ENCODE measurements at places on chromosomes 6 and 20.

- DNase-seq: no peak
Observed at GRCh38 chr6:37711331-37712241, 13.9 kb upstream of the MDGA1 start.

GRCh38 chr6:23681743-23682142, 444.3 kb upstream of the NRSN1 start:
- no peak for DNase-seq

DNA sequence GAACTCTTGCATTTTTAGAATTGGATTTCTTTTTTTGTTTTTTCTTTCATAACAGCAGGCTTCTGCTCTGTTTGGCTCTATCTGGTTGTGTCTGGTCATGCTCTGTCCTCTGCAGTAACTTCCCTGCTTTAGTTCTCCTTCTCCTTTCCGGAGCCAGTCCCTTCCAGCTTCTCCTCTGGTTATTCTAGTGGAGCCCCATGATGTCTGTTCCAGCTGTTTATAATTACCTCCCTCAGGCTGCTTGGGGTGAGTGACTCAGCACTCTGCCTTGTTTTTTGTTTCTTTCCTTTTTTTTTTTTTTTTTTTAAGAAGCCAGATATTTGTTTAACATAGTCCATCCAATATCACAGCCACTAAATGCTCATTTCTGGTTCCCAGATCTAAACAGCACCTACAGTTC, 409.6 kb downstream of the MAFB start:
- no peak for DNase-seq

DNA sequence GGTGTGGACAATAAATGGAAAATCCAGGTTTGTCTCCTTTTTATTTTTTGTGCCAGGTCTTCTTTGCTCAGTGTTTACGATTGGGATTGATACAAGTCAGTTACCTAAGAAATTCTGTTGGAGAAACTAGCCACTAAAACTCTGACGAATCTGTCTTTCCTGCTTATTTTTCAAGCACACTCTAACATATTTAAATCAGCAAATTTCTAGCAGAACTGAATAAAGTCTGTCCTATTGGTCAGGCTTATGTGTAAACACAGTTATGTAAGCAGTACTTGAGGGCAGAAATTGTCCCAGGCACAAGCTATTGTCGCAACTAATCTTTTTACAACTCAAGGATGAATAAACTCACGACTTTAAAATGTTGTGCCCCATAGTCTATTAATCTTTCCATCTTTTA, 12.1 kb upstream of the EXOC2 start:
- no peak for DNase-seq

DNA sequence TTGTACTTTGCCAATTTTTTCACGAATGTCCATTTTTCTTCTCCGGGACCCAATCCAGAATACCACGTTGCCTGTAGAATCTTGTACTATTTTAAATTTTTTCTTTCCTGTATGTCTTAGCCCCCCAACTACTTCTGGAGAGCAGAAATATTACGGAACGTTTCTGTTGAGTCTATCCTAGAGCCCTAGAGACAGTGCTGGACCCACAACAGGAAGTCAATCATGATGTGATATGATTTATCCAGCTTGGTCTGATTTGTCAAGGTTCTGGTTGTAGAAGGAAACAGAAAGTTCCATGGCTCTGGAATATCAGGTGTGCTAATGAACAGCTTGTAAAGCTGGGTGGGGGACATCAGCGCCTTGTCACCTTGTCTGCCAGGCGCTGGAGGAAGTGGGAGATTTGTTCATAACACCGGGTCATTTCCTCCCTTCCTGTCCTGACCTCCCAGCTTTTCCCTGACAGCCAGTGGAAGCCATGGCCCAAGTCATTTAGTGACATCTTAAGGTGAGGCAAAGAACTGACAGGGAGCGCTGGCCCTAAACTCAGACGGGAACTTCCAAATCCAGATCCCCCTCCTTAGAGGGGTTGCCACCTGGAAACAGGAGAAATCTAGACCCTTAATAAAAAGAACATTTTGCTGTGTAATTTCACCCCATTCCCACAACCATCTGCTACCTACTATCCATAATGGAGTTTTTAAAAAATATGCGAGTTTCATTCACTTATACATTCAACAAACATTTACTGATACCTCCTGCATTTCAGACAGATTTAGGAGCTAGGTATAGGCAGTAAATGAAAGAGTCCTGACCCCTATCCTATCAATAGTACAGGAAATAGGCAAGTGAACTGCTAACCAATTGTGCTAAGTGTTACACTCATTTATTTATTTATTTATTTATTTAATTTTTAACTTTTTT, 130.5 kb downstream of the ZFP64 start:
- no peak for DNase-seq

GRCh38 chr6:43887340-43887858, 117.4 kb downstream of the VEGFA start:
- DNase-seq: no peak

- no peak for DNase-seq
Observed at GRCh38 chr6:31299511-31299910, 27.6 kb upstream of the HLA-C start.

GRCh38 chr6:169441292-169441691, 187.6 kb upstream of the THBS2 start:
- no peak for DNase-seq

GRCh38 chr6:35298625-35299140, 1.1 kb downstream of the DEF6 start:
- no peak for DNase-seq

DNA sequence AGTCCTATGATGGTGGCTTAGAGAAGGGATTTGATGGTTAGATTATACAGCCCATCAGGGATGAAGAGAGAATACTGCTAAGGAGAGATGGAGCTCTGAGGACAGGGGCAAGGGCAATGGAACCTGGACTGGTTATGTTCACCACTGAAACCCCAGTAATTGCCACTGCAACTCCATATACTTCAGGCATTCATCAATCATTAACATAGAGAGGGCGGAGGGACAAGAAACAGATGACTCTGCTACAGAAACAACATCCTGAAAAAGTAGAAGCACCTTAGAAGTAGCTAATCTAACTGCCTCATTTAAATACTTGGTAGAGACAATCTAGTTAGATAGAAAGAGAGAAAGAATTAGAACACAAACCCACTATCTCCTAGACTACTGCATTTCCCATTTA, 89.8 kb downstream of the MDN1 start:
- DNase-seq: no peak

- no peak for DNase-seq
Observed at GRCh38 chr6:139640448-139640847, 266.0 kb upstream of the CITED2 start.

DNA sequence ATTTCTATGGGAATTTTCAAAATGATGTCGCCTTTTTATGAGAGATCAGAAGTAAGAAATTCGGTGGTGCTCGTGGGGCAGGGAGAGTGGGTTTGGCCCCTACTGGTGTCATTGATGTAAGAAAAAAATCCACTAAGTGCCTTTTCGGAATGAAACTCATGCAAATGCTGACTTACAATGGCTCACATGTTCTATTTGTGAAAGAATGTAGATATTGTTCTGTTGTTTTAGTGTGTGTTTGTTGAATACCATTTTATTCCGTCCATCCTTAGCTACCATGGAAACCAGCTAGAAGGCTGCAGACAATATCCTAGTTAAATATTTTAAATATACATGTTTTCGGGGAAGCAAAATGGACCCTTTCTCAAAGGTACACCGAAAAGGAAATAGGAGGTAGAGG, 304.9 kb downstream of the TAF4 start:
- DNase-seq: no peak

DNA sequence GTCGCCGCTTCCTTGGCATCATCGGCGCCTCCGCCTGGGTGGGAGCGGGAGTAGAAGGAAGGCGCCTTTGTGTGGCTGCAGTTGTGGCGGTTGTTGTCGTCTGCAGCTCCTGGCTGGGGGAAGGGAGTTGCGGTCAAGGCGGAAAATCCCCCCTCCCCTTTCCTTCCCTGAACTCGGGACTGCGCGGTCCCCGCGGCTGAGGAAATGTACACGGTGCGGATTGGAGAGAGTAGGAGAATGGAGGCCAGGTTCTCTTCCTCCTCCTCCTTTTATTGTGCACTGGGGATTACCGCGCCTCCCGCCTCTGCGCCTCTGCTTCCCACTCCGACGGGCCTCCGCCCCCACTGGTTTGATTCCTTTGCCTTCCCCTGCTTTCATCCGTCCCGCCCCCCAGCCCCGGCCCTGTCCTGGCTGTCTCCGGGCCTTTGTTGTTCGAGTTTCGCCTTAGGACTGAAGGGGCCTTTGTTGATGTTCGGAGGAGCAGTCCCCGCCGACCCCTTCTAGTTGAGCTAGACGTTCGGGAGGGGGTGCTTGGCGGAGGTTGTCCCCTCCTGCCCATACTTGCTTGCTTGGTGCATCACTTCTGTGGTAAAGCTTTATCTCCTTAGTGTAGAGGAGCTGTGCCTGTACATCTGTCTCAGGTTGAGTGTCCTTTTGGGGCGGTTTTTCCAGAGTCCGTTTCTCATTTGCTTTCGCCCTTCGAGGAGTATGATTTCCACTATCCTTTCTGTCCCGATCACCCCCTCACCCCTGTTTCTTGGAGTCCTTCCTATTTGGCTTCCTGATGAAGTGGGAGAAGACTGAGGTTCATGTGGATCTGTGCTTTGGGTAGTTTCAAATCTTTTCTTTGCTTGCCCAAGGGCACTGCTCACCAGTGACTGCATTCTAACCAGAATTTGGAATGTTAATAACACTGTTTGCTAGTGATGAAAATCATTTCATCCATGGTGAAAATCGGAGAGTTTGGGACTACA, 764 bp downstream of the ZNF292 start:
- peak; percentile 70 for DNase-seq

DNA sequence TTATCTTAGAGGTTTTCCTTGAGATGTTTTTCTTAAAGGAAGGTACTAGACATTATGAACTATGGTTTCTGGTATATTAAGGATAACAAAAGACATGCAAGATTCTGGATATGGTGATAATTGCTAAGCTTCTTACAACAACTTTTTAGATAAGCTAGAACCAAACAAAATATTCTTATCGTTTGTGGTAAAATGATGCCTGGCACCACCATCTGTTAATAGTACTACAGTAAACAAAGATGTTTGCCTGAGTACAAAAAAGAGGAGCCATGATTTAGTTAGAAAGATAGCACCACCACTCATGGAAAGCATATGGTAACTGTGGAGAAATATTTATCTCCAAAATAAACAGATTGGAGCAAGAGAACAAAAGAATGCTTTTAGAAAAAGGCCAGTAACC, 747.3 kb downstream of the COL12A1 start:
- DNase-seq: no peak

DNA sequence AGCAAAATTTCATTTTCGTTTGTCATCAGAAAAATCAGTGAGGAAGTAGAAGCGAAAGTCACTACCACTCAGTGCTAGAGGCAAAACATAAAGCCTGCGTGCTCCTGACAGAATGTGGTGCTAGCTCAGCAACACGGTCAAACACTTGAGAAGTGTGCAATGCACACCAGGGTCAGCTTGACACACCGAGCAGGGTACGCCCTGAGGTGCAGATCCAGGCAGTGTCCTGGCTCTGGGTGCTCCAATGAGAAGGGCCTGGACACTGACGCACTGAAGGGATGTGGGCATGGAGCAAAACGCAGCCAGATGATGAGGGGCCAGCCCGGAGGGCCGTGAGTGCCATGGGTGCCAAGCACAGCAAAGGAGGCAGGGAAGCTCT, 5.9 kb downstream of the RNASET2 start:
- no peak for DNase-seq
